ENCODE measurements at places on chromosomes 3 and 15.

DNA sequence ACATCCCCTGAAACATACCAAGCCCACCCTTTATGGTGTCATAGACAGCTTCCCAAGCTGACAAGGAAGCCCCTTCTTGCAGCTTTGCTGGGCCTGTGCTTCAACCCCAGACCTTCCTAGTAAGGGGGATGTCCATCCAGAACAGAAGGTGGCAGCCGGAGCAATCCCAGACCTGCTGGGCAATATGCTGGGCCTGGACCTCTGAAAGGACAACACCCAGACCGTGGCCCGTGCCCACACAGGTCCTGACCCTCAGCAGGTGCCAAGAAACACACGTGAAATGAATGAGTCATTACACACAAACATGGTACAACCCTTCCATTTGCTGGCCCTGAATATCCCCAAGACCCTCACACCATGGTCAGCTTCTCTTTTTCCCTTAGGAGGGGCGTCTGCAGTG is 19.8 kb upstream of the VILL start:
- DNase-seq = no peak

DNA sequence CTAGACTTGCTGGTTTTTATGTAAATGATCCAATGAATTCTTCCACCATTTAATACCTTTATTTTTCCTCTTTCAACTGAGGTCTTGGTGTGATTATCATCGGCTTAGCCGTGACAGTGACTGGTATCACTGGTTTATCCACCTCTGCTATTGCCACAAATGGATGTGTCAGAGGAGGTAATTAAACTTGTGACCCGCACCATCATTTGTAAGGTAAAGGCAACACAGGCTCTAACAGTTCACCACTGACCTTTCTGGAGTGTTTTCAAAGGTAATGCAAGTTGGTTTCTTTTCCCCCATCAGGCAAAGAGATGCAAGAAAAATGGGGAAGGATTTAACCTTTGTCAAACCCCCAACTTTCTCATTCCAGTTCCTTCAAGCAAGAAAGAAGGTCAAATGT is 19.7 kb downstream of the SLC12A1 start:
- no peak for DNase-seq

DNA sequence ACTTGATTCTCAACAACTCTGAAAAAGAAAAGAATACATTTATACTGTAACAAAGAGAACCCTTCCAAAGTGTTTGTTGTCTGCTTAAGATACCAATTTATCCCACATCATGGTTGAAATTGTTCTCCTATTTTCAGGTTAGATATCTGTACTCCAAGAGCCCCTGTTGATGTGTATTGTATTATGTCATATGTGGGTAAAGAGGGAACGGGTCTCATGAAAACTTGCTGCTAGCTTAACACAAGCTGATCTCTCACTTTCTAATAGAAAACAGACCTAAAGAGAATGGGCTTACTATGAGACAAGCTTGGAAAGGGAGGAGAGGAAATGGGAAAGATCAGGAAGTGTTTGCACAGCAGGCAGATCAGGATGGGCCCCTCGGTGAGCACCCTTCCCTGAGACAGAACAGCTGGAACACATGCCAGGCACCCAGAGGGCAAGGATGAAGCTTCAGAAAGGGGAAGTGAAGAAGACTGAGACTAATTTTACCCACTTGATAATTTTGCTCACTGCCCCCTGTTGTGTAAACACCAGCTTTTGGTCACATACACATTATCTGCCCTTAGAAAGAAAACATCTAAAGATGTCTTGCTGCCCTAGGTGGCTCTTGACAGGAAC is 747.9 kb upstream of the CCDC54 start:
- DNase-seq = no peak

- no peak for DNase-seq
These were observed 9.5 kb downstream of the SOX2 start for GRCh38 chr3:181721046-181721875.

- DNase-seq = no peak
These were observed 32.5 kb downstream of the PLXNA1 start for GRCh38 chr3:127015282-127016042.
